ENCODE measurements at places on chromosomes 1 and 21.

DNA sequence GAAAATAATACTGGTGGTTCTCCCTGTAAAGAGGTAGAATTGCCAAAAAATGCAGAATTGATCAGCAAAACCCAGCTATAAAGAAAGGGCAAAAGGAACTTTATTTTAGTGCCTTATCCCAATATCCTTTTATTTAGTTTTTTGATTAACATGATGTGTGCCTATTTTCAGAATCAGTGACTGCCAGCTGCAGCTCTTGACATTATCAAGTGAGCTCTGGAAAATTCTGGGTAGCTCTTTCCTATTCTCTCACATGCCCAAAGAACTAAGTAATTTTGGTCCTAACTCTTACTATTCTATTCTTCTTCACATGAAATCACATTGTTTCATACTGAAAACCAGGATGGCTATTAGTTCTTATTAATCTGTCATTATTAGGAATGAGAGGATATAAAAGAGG, 22.1 kb downstream of the WNT2B start:
- H3K27me3 ChIP-seq, result no peaks in the 10 kb centered on the region
- H3K4me1 ChIP-seq, result peaks cover 6% of the 10 kb centered on the region
- H3K36me3 ChIP-seq, result peaks cover 40% of the 10 kb centered on the region
- H3K27ac ChIP-seq, result no peak overlapping the region

GRCh38 chr1:109307274-109308021, 637 bp upstream of the MYBPHL start:
- peaks cover 31% of the 10 kb centered on the region for H3K4me1 ChIP-seq
- peaks cover under 1% of the 10 kb centered on the region for H3K36me3 ChIP-seq
- H3K4me3 ChIP-seq, result peak overlapping the region; percentile 31
- no peak for DNase-seq
- peaks cover 3% of the 10 kb centered on the region for H3K27me3 ChIP-seq

DNA sequence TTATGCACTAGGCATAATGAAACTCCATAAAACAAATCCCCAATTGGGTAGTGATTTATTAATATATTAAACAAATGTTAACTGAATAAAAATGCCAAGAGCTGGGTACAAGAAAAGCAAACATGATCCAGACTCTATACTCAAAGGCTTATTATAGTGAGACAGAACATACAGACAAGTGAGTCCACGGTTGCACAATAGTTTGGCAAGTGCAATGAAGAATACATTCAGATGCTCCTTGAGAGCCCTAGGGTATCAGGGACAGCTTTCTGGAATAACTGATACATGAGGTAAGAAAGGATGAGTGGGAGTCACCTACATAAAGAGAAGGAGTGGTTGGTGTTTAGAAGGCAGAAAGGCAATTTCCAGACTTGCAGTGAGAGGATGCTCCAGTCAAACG, 85.1 kb downstream of the VAV3 start:
- no peak for DNase-seq
- H3K36me3 ChIP-seq, result peaks cover 6% of the 10 kb centered on the region
- peaks cover 2% of the 10 kb centered on the region for H3K27me3 ChIP-seq
- no peak overlapping the region for H3K4me3 ChIP-seq

DNA sequence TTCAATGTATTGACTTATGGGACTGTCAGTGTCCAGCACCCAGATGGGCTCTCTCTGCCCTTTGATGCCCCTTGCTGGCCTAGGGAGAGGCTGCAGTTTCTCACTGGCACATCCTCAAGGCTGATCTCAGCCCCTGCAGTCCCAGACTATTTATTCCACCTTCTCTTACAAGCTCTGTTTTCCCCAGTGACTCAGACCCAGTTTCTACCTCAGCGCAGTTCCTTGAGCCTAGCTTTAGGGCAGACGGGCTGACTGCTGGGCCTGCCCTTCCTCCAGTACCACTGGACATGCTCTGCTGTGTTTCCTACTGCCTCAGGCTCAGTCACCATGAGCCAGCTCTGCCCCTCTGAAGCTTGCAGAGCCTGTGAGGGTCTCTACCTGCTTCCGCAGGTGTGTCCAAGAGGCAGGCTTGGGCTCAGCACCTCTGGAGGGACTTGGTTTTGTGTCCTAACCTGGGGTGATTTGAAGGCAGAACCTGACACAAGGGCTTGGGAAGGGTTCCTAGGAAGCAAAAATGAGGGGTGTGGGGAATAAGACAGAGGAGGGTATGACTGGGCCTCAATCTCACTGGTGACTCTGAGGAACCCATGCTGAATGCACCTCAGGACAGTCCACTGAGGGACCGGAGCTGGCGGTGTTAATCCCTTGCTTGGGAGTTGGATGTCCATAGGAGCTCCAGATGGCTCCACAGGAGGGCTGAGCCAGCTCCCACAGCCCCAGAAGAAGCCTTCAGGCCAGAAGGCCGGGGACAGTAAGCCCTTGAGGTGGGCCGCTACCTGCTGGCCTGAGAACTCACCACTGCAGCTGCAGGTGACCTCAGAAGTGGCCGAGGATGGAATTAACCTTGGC, 689.9 kb downstream of the MATN1 start:
- H3K36me3 ChIP-seq, result no peaks in the 10 kb centered on the region
- no peaks in the 10 kb centered on the region for H3K4me1 ChIP-seq
- peak overlapping the region; percentile 17 for H3K27ac ChIP-seq
- no peak overlapping the region for H3K4me3 ChIP-seq

- DNase-seq, result no peak
- no peaks in the 10 kb centered on the region for H3K4me1 ChIP-seq
- H3K27ac ChIP-seq, result no peak overlapping the region
- no peaks in the 10 kb centered on the region for H3K27me3 ChIP-seq
- no peaks in the 10 kb centered on the region for H3K36me3 ChIP-seq
Observed at GRCh38 chr1:108096089-108096488, 104.1 kb downstream of the SLC25A24 start.

- H3K4me3 ChIP-seq, result no peak overlapping the region
- H3K27ac ChIP-seq, result no peak overlapping the region
- H3K4me1 ChIP-seq, result peaks cover 8% of the 10 kb centered on the region
- no peaks in the 10 kb centered on the region for H3K27me3 ChIP-seq
- H3K36me3 ChIP-seq, result no peaks in the 10 kb centered on the region
Observed at GRCh38 chr1:216450227-216450626, 27.0 kb upstream of the USH2A start.

GRCh38 chr1:169090900-169091311, 15.6 kb upstream of the ATP1B1 start:
- peaks cover 10% of the 10 kb centered on the region for H3K27me3 ChIP-seq
- no peaks in the 10 kb centered on the region for H3K36me3 ChIP-seq
- no peak overlapping the region for H3K27ac ChIP-seq
- no peak overlapping the region for H3K4me3 ChIP-seq
- DNase-seq, result no peak

- H3K4me3 ChIP-seq, result no peak overlapping the region
- H3K36me3 ChIP-seq, result no peaks in the 10 kb centered on the region
- no peak for DNase-seq
- H3K27me3 ChIP-seq, result peaks cover 3% of the 10 kb centered on the region
Observed at GRCh38 chr21:36080386-36080785, 10.6 kb downstream of the CBR1 start.

DNA sequence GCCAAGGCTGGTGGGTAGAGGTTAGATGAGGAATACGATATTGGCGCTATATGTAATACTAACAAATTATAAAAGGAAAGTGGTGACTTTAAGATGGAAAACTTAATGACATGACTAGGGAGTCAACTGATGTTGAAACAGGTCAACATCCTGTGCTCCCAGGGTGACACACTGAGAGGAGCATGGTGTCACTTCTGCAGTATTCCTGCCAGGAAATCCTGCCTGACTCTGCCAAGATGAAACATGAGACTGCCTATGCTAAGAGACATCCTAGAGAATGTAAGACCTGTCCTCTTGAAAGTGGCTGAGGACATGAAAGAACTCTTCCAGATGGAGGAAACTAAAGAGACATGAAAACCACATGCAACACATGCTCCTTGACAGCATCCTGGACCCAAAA, 65.0 kb upstream of the KCND3 start:
- H3K4me3 ChIP-seq, result no peak overlapping the region
- H3K4me1 ChIP-seq, result peaks cover 8% of the 10 kb centered on the region
- peaks cover 9% of the 10 kb centered on the region for H3K27me3 ChIP-seq

DNA sequence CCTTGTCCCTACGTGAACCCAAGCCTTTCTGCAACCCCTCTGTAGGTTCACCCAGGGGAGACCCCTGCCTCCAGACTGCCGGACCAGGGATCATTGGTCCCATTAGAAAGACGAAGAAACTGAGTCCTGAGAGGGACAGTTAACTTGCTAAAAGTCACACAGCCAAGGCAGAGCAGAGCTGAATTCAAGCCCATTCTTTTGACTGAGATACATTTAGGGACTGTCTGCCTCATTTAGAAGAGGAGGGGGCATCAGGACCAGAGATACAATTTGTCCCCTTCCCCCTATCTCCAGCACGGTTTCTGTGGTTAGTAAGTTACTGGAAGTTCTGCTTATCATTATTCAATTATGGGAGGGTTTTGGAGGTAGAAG, 19.1 kb downstream of the KCNQ4 start:
- H3K4me3 ChIP-seq, result no peak overlapping the region
- no peaks in the 10 kb centered on the region for H3K36me3 ChIP-seq
- H3K27ac ChIP-seq, result no peak overlapping the region
- peaks cover 6% of the 10 kb centered on the region for H3K27me3 ChIP-seq
- peaks cover 69% of the 10 kb centered on the region for H3K4me1 ChIP-seq
- no peak for DNase-seq

DNA sequence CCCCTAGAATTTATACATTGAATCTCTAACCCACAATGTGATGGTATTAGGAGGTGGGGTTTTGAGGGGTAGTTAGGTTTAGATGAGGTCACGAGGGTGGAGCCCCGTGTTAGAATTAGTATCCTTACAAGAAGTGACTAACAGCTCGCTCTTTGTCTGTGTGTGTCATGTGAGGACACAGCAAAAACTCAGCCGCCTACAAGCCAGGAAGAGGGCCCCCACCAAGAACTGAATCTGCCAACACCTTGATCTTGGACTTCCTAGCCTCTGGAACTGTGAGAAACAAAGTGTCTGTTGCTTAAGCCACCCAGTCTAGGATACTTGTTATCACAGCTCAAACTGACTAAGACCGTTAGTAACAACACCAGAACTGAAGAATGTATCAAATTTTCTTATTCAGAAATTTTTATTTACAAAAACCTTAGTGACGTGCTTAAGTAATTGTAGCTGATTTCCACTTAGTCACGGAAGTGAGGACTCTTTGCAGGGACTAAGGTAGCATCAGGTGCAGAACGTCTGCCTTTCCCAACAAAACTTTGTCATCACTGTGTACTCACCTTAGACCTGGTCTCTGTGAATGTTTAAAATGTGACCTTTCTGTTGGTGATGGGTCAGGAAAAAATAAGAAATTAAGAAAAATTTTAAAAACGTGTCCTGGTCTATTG, 24.5 kb upstream of the LRRC8C start:
- DNase-seq, result no peak
- no peak overlapping the region for H3K27ac ChIP-seq
- H3K4me1 ChIP-seq, result no peaks in the 10 kb centered on the region
- peaks cover 5% of the 10 kb centered on the region for H3K27me3 ChIP-seq

DNA sequence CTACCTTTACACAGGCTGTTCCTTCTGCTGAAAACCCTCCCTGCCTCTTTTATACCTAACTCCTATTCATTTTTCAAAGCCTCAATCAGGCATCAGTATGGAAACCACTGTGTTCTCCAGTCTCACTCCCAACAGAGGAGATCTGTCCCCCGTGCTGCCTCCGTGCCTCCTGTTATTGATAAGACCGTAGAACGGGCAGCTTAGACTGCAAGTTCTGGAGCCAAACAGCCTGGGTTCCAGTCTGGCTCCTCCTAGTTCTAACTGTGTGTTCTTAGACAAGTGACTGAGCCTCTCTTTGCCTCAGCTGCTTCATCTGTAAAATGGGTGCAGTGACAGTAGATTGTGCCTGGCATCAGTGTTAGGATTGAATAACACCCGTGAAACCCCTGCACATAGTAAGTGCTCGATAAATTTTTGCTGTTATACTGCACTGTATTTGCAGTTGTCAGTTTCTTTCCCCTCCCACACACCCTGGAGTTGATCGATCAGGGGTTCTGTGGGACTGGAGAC, 17.0 kb upstream of the IFFO2 start:
- no peak overlapping the region for H3K4me3 ChIP-seq
- DNase-seq, result no peak
- H3K36me3 ChIP-seq, result no peaks in the 10 kb centered on the region
- H3K27me3 ChIP-seq, result peaks cover 12% of the 10 kb centered on the region

GRCh38 chr1:198318085-198318484, 161.3 kb downstream of the NEK7 start:
- no peak overlapping the region for H3K27ac ChIP-seq
- no peak for DNase-seq
- H3K4me3 ChIP-seq, result no peak overlapping the region
- no peaks in the 10 kb centered on the region for H3K27me3 ChIP-seq
- peaks cover 39% of the 10 kb centered on the region for H3K36me3 ChIP-seq

- no peak overlapping the region for H3K27ac ChIP-seq
- H3K4me3 ChIP-seq, result no peak overlapping the region
- no peak for DNase-seq
- H3K27me3 ChIP-seq, result peaks cover 6% of the 10 kb centered on the region
Observed at GRCh38 chr1:177338376-177338775, 167.6 kb downstream of the BRINP2 start.

- DNase-seq, result no peak
- H3K27ac ChIP-seq, result no peak overlapping the region
- H3K4me3 ChIP-seq, result no peak overlapping the region
- no peaks in the 10 kb centered on the region for H3K36me3 ChIP-seq
Observed at GRCh38 chr1:22814176-22815042, 103.8 kb downstream of the EPHB2 start.

DNA sequence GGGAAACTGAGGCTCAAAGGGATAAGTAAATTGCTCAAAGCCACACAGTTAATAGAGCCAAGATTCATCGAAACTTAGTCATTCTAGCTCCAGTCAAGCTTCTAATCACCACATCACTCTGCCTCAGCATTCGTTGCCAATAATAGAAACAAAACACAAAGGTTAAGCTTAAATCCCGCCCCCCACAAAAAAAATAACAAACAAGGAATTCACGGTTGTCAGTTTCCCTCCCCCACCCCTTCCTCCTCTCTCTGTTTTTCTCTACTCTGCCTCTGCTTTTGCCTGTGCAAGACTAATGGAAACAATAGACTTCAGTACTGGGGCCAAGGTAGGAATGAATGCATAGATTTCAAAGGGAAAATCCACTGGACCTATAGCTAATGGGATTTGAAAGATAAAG, 70.7 kb upstream of the ZNF644 start:
- H3K27ac ChIP-seq, result no peak overlapping the region
- no peak overlapping the region for H3K4me3 ChIP-seq
- H3K27me3 ChIP-seq, result no peaks in the 10 kb centered on the region
- no peak for DNase-seq
- H3K4me1 ChIP-seq, result peaks cover 13% of the 10 kb centered on the region
- peaks cover 4% of the 10 kb centered on the region for H3K36me3 ChIP-seq

- H3K4me3 ChIP-seq, result no peak overlapping the region
- H3K27ac ChIP-seq, result no peak overlapping the region
- H3K4me1 ChIP-seq, result no peaks in the 10 kb centered on the region
- peaks cover 10% of the 10 kb centered on the region for H3K27me3 ChIP-seq
- no peak for DNase-seq
Observed at GRCh38 chr1:222790115-222790514, 24.7 kb upstream of the DISP1 start.

- no peaks in the 10 kb centered on the region for H3K27me3 ChIP-seq
- H3K27ac ChIP-seq, result no peak overlapping the region
- no peak for DNase-seq
- H3K4me1 ChIP-seq, result no peaks in the 10 kb centered on the region
Observed at GRCh38 chr1:71390518-71390917, 309.7 kb upstream of the ZRANB2 start.

- H3K4me1 ChIP-seq, result peaks cover under 1% of the 10 kb centered on the region
- no peak for DNase-seq
- no peaks in the 10 kb centered on the region for H3K36me3 ChIP-seq
- no peak overlapping the region for H3K4me3 ChIP-seq
- no peaks in the 10 kb centered on the region for H3K27me3 ChIP-seq
Observed at GRCh38 chr1:188170935-188171334, 1342.2 kb downstream of the PLA2G4A start.
